LoVo (cell line): ENCODE measurements at places on chromosomes 7 and 10.

- no peak for DNase-seq
Observed at GRCh38 chr10:60042262-60042661, 135.9 kb upstream of the CCDC6 start.

DNA sequence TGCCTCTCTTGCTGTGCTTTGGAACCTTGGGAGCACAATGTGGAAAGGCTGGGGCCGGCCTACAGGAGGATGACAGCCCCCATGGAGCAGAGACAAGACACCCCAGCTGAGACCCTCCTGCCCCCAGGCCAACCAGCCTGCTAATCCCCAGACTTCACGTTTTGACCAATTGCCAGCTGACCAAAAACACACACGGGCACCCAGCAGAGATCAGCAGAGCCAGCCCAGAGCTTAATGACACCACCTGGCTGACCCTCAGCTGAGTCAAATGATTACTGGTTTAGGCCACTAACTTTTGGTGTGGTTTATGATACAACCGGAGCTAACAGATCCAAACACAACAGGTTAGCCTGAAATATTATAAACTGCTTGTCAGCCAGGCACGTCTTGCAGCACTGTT lies 111.2 kb upstream of the KIF5B start:
- DNase-seq, result no peak

- no peak for DNase-seq
Observed at GRCh38 chr7:33604056-33604455, 301.3 kb upstream of the BMPER start.

- no peak for DNase-seq
Observed at GRCh38 chr7:144391014-144391413, 12.5 kb downstream of the NOBOX start.

- DNase-seq, result no peak
Observed at GRCh38 chr7:86689363-86689762, 45.7 kb downstream of the GRM3 start.
